NCI-H187 (cell line): ENCODE measurements at places on chromosomes 6 and 20.

- DNase-seq = no peak
Observed at GRCh38 chr20:40305303-40305702, 383.7 kb downstream of the MAFB start.

- no peak for DNase-seq
Observed at GRCh38 chr6:77853401-77853800, 200.6 kb downstream of the MEI4 start.

DNA sequence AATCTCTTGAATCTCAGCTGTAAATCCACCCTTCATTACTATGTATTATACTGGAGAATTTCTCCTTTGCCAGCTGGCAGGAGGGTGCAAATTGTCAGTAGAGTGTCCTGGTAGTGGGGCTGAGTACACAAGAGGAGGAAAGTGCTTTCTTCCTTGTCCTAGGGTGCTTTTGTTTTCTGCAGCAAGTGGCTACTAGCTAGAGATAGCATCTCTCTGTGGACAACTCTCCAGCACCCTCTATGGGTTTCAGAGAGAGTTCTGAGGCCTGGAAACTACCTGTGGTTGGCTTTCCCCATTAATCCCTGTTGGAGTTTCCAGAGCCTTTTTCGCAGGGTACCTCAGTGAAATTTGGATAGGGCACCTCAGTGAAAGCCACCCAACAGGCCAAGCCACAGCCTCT is 422.5 kb upstream of the RGS17 start:
- DNase-seq = no peak

GRCh38 chr6:112886415-112886814 is 539.3 kb downstream of the RFPL4B start:
- no peak for DNase-seq

DNA sequence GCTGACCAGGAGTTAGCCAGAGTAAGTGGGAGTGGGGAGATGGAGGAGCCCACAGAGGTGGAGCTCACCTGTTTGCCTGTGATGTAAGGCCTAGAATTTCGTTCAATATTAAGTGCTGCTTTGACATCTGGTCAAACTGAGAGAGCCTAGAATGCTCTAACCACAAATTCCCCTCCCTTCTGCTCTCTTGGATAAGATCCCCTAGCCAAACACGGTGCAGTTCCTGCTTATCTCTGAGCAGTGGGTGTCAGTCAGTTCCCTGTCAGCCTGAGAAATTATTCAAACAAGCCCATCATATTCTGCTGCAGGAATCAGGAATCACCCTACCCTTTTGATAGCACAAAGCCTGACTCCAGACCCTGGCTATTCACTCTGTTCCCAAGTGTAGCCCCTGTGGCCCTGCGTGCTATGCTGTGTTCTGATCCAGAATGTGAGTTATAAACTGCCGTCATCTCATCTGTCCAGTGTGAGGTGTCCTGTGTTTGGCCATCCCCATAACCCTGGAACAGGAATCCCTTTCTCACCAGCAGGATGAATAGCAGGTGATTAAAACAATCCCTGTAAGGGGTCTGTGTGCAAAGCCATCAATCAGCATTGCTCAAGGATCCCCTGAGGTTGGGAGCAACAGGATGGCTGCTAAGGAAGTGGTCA is 31.8 kb upstream of the ZNF133 start:
- DNase-seq = no peak

DNA sequence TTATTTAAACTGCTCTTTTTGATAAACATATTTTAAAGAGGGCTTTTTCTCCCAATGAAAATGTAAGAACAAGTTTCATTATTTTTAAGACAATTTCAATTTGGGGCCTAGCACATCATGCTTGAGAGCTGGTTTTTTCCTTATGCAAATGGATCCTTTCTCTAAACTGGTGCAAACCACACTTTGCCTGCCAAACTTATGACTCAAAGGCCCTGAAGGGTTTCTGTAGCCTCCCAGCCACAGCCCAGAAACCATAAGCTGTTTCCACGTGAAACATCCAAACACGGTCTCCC is 451 bp upstream of the HSF2 start:
- DNase-seq = no peak

DNA sequence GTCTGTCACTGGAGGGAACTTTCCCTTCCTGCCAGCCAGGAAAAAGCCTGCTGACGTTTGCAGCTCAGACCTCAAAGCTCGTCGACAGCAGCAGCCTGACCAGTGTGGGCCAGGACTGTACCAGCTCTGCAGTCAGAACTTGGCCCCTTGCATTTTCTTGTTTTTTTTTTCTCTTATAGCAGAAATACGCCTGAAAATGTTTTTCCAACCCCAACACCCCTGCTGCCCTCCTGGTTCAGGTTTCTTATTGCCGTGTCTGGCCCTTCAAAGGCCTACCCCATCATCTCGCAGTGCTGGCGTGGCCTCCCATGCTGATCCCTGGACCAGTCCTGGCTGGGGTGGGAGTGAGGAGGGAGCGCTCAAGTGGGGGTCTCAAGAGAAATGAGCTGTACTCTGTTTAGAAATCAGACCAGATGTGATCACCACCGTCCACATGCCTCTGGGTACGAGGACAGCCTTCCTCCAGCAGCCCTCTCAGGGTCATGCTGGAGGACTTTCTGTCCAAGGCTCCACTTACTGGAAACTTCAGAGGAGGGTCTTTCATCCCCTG is 169.0 kb downstream of the FOXC1 start:
- no peak for DNase-seq

- no peak for DNase-seq
Observed at GRCh38 chr6:106519460-106520394, 109.6 kb downstream of the RTN4IP1 start.
